Stimulated activated CD4-positive, alpha-beta T cell treated with anti-CD3 and anti-CD28 coated beads, Interleukin-1b, Interleukin-23, amount 100 ng/mL, for 1 hour (primary cell): ENCODE measurements at places on chromosomes 12 and 14.
A peak's percentile ranks its signal among the peaks of the same experiment; 100 is the strongest.

GRCh38 chr12:89863493-89863938, 154.9 kb upstream of the ATP2B1 start:
- no peak for DNase-seq

DNA sequence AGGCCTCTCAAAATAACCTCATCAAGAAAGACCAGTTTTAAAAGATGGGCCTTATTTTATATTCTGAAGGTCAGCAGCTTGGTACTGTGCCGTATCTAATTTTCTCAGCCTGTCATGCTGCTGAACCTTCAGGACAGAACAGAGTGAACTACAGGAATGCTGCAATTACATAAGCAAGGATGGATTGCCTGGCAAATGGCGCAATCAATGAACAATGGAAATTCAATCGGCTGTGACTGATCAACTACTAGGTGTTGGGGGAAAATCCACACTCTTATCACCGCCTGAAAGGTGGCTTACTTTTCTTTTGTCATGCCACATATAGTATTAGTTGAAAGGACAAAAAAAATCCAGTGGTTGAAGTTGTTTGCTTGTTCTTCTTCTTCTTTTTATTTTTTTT, 8.5 kb downstream of the ACSS3 start:
- DNase-seq, result no peak

DNA sequence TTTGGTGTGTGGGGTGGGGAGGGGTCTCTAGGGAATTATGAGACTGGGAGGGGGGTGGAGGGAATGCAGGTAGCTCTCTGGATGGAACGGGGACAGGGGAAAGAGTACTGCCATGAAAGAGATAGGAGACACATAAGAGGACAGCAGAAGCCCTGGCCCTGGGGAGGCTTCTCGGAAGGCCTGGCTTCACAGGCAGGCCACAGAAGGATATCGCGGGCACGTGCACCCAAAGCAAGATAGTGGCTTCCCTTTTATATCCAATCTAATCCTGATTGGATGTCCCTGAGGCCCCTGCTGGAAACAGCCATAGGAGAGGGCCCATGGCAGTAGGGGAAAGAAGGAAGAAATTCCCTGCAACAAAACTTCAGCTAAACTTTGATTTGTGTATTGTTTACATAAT, 113.5 kb downstream of the GCH1 start:
- no peak for DNase-seq

DNA sequence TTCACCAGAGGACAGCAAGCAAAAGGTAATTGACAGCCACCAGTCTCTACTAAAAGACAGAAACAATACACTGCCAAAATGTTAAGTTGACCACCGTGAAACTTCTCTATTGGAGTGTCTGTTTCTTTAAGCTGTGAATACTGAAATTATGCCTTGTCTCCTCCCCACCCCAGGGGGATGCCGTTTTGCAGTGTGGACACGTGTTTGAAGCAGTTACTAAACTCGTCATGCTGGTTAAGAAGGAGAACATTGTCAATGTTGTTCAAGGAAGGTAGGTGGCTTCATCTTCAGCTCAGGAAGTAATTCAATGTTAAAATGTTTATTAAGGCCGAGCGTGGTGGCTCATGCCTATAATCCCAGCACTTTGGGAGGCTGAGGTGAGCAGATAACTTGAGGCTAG, 32.8 kb downstream of the KCTD10 start:
- DNase-seq, result no peak

GRCh38 chr12:124283326-124283725, 11.6 kb upstream of the RFLNA start:
- DNase-seq, result no peak

DNA sequence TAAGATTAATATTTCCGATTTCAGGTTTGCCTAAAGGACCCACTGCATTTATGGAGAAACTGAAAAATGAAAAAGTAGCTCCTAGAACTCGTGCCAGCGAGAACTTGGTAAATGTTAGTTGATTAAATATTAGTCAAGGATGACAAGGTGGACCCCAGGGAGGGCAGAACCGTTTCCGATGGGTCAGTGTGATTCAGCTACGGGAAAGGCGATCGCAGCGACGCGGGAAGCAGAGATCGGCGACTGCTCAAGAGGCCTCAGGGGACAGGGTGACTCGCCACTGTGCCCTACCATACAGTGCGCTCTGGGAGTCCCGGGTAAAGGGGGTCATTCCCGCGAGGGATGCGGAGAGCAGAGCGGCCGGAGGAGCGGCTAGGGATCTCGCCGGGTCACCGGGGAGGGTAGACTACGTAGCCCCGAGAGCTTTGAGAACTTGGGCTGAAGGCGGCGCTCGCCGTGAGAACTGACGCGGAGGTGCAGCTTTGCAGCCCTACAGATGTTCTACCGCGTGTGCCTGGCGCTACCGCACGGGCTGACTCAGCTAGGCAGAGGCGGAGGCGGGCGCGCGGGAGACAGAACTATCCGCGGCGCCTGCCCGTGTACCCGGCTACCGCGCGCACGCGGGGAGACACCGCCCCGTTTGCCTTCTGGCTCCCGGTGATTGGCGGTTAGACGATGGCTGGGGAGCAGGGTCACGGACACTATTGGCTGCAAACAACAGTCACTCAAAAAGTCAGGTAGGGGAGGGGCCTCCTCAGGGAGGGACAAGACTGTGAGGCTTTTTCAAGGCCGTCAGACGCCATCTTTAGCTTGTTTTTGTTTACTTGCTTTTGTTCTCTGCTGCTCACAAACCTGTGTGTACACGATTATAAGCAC, 3.2 kb downstream of the C14orf93 start:
- DNase-seq, result peak; percentile 87

DNA sequence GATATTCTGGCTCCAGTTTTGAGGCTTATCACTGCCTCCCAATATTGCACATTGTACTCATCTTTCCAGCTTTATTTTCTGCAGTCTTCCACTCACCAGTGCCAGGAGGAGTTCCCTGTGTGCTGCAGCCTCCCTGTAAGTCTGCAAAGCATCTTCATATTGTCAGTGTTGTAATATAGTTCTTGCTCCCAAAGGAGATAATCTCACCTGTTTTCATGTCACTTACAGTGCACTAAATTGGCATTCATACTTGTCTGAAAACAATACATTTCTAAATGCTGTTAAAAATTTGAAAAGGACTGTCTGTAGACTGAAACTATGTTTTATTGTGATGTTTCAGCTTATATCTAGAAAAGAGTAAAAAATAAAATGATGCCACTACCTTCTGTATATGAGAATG, 146.8 kb upstream of the TMTC1 start:
- DNase-seq, result no peak

DNA sequence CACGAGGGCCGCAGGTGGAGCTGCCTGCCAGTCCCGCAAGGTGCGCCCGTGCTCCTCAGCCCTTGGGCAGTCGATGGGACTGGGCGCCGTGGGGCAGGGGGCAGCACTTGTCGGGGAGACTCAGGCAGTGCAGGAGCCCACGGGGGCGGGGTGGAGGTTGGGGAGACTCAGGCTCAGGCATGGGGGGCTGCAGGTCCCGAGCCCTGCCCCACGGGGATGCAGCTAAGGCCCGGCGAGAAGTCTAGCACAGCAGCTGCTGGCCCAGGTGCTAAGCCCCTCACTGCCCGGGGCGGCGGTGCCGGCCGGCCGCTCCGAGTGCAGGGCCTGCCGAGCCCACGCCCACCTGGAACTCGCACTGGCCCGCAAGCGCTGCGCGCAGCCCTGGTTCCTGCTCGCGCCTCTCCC, 39.2 kb upstream of the P2RX7 start:
- no peak for DNase-seq

DNA sequence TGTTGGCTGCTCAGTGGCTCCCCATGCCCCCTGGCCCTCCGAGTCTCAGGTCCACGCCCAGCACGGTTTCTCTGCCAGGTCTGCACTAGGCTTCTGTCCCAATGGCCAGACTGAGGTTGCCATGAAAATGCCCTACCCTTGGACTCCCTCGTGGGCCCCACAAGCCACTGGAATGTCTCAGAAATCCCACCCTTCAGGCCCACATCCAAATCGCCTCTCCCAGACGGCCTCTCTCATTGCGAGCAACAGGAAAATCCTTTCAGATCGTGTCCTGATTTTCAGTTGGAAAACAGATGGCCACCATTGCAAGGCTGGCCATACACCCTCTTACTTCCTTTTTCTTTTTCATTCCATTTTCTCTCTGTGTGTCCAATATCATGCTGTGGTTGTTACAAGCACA, 77.3 kb downstream of the IRF2BPL start:
- DNase-seq, result no peak

GRCh38 chr14:103198131-103199105, 75.2 kb downstream of the TNFAIP2 start:
- no peak for DNase-seq

DNA sequence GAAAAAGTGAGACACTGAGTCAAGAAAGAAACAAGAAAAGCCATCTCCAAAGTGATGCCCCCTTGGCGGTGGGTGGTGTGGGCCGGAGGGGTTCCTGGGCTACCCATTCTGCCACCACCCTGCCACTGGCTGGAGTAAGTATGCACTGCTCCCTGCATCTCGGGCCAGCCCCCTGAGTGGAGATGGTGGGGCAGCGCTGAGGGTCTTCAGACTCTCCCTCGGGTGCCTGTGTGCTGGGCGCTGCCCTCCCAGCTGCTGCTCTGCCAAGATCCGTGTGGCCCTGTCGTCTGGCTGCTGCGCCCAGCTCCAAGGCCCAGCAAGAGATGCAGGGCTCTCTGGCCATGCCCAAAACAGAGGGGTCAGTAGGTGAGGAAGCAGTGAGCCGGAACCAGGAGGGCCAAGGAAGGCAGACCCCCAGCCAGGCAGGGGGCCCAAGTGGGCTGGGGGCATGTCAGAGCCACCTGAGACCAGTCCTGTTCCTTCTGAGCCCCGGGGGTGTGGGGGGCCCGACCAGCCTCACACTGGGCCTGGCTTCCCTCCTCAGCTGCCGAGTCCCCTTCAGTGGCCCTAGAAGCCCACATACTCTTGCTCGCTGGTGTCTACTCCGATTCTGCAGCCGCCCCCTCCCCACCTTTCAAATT, 5.2 kb downstream of the GPR132 start:
- DNase-seq, result no peak

DNA sequence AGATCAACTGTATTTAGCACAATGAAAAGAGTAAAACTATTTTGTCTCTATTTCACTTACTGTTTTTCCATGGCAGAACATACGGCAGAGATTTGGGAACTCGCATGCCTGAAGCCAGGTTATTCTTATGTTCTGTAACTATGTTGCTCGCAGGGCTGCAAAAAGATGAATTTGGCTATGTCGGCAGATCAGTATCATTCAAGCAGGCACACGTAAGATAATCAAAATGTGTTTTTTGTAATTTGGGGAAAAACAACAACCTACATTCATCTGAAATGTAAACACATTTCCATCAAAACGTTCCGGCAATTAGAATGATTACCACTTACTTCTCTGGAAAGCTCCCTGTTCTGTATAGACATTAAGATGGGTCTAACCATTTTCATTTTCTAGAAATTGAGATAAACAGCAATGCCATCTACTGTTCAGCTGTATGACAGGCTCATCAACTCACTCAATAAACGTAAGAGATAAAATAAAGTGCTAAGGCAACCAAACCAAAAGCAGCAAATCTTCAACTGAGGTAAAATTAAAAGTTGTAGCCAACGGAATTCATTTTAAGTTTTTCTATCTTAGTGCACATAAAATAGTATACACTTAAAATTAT, 13.0 kb downstream of the GTSF1 start:
- DNase-seq, result no peak

- DNase-seq, result no peak
These were observed 138.3 kb downstream of the KSR2 start for GRCh38 chr12:117830471-117830870.

DNA sequence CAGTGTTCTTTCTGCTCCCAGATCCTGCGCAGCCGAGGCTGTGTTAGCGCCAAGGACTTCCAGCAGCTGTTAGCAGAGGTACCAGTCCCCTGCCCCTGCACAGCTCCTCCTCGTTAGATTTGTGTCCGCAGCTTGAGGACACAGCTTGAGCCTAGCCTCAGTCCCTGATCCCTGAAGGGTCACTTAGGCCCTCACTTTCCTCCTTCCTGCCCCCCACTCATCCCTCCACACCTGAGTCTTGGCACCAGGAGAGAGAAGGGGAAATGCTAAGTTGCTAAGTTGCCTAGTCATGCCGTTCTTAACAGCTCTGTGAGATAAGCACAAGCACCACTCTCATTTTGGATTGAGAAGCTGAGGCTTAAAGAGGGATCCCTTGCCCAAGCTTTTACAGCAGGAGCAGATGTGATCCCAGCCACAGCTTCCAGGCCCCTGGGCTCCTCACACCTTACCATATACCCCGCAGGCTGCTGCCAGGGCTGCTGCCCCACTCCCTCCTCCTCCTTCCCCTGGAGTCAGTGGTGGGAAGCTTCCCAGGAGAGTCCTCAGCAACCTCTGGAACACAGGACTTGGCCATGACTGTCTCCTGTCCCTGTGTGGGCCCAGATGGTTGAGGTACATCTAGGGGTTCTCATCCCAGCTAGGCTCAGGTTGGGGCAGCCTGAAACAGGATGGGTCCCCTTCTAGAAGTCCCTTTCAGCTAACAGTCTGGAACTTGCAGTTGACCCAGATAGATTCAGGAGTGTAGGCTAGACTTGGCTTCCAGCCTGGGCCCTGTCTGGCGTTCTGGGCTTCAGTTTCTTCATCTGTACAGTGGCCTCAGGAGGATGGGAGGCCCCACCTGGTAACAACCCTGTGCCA, 975 bp downstream of the OGFOD2 start:
- DNase-seq, result no peak

- DNase-seq, result no peak
These were observed 32.1 kb downstream of the FMNL3 start for GRCh38 chr12:49675137-49675536.

- DNase-seq, result no peak
These were observed 79.7 kb upstream of the GNG2 start for GRCh38 chr14:51780741-51781140.
